NCI-H1436 (cell line): ENCODE measurements at places on chromosomes 4 and X.
A peak's percentile ranks its signal among the peaks of the same experiment; 100 is the strongest.

- DNase-seq: no peak
These were observed 1174.0 kb downstream of the RAPGEF2 start for GRCh38 chr4:160276785-160277325.

GRCh38 chrX:8647176-8647575 is 84.8 kb downstream of the ANOS1 start:
- DNase-seq: no peak

DNA sequence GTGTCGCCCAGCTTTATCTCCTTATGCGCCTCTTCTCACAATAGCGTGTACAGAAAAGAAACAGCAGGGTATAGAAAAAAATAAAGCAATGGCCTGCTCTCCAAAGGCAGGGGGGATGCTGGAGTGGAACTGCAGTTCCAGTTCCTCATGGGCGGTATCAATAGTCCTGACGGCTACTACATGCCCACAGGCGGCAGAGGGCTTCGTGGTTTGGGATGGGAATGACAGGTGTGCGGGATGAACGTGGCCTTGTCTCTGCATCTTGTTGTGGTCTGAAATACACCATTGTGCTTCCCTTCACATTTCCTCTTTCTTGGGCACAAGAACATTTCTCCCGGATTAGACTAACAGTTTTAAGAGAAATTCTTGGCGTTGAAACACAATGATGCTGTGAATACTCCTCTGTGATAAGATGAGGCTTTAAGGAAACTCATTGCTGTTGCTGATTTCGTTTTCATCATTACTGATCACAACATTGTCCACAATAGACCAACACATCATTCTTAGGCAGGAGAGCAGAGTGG is 124.1 kb upstream of the IGFBP7 start:
- DNase-seq: no peak

GRCh38 chr4:123696687-123697086 is 300.1 kb downstream of the SPRY1 start:
- no peak for DNase-seq

DNA sequence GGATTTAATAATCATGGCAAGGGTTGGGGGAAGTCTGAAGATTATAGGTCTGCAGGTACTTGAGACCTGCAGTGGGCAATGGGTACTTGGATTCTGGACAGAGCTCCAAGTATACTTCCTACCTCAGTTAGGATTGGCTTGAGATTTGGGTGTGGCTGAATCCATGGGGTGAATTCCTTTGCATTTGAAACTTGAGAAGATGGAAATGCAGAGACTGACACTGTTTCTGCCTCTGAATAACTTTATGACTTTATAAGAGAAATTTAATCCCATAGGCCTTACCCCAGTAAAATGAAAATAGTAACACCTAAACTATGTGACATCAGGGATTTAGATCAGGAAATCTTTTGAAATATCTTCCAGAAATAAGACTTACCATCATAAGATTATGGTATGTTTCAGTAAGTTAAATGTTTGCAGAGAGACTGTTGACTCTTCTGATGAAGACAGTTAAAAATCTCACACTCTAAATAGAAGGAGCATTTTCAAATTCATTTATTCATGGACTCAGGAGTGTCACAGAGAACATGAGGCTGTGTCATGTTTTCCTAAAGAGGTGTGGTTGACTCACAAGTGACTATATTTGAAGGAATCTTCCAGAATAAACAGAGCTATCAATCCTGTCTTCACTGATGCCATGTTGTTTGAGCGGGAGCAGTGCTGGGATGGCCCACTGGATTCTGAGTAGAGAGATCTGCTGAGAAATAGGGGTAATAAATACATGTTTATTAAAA is 513.5 kb upstream of the NR3C2 start:
- DNase-seq: no peak

DNA sequence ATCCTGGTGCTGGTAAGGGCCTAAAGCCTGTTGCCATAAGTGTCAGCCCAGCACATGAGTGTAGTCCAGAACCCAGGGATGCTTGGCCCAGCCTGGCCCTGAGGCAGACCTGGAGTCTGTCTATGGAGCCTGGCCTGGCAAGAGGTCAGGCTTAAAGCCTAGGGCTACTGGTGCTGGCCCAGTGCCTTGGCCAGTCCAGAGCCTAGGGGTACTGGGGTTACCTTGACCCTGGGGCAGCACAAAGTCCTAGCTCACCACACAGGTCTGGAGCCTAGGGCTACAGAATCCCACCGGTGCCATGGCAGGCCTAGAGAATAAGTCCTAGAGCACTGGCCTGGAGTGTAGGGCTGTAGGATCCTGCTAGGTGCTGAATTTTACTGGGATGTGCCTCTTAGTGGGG is 393.8 kb downstream of the MAGEE1 start:
- no peak for DNase-seq

DNA sequence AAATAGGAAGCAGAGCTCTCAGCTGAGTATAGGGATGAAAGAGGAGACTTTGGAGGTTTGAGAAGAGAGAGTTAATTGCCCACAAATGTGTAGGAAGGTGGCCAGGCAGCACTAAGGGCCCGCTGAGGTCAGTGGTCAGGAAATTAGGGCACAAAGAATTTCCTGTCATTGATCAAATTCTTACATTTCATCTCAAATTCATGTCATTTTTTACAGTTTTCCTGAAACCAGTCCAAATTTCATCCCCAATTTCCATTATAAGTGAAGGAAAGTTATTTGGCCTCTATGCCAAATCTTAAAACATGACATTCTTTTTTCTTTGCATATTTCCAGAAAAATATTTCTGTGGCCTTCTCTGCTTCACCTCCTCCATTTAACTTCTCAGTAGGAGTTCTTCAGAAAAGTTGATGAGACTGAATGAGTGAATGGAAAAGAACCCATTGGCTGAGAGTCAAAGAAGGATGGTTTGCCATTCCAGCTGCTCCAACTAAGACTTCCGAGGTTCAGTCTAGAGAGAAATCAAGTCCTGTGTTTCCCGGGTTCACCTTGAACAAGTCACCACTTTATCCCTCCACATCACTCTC is 68.7 kb upstream of the SPRY1 start:
- no peak for DNase-seq

- no peak for DNase-seq
These were observed 161.6 kb upstream of the PRDX4 start for GRCh38 chrX:23505531-23506303.

GRCh38 chr4:80103629-80104028 is 30.6 kb upstream of the ANTXR2 start:
- DNase-seq: no peak

GRCh38 chr4:150849016-150849415 is 166.1 kb downstream of the LRBA start:
- no peak for DNase-seq

GRCh38 chr4:183588169-183588675 is 70.8 kb downstream of the RWDD4 start:
- DNase-seq: peak; percentile 38

DNA sequence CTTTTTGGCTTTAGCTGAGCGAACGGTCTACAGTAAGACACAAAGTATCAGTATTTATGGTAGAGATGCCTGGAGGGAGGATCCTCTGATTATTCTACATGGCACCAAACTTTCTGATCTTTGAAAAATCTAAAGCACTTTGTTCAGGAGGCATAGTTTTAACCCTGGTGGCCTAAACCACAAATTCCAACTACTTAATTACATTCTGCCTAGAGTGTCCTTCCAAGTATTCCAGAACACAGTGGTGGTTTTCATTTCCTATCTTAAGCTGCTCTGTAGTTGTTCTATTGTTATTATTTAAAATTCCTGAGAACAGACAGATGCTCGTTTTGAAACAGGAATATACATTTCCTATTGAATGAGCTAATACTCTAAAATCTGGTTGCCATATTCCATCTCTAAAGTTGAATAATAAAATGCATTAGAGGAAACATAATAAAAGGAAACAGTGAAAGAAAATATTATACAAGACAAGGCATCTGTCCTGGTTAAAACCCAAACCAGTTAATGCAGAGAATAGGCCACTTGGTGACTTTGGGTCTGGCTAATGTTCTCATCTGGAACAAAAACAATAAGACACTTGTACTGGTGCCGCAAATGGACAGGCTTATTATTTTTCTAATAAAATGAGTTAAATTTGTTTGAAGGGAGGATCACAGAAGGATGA is 657.4 kb downstream of the SPRY1 start:
- no peak for DNase-seq

GRCh38 chr4:80240976-80241375 is 25.5 kb upstream of the FGF5 start:
- DNase-seq: no peak

GRCh38 chr4:129240816-129241215 is 144.9 kb downstream of the C4orf33 start:
- peak; percentile 20 for DNase-seq

DNA sequence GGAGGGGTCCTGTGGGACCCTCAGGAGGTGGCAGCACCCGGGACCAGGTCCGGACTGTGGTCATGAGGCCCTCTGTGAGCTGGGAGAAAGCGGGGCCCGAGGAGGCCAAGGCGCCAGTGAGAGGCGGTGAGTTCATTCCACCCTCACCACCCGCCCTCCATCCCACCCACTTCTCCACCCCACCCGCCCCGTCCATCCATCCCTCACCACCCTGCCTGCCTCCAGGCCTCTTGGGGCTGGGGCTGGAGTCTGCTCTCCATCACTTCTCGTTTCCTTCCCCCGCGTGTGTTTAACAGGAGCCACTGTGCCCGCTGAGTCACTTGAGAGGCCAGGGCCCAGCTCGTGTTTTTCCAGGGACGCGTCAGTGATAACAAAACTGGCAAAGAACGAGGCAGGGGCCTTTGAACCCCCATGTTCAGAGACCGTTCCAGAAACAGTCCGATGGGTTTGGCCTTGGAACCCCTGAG is 6.2 kb downstream of the SH3TC1 start:
- no peak for DNase-seq

GRCh38 chrX:108642273-108642628 is 94.1 kb downstream of the IRS4 start:
- no peak for DNase-seq

DNA sequence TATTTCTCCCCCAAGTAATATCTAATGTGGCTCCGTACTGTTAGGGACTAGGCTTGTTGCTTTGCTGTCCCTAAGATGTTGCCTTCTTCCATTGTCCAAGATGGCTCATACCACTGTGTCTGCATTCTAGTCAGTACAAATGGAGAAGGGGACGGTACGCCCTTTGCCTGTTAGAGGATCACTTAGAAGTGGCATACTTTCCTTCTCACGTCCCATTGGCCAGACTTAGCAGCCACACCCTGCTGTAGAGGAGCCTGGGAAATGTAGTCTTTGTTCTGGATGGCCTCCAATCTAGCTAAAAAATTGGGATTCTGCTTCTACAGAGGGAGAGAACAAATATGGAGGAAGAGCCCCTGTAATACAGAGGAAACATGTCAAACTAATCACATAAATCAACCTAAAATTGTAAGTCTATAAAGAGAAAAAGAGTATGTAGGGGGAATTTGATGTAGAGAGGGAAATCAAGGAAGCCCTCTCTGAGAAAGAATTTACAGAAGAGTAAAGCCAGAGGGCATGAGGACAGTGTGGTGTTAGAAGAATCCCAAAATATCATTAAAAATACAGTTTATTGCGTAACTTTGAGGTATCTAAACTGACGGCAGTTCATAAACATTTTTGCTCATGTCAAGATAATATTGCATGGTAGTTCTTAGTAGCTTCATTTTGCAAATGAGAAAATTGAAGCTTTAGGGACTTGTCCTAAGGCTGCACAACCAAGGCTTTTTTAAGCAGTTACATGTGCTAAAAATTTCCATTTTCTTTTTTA is 15.1 kb downstream of the PRIMPOL start:
- no peak for DNase-seq

GRCh38 chr4:143335979-143336780 is 496 bp upstream of the GAB1 start:
- no peak for DNase-seq
